GM23248 (cell line): ENCODE measurements at places on chromosomes 16 and 17. TPM values are rescaled to one million over a fixed set of nuclear protein-coding genes. Genes with fewer than 3 reads are reported as not detected.
A peak's percentile ranks its signal among the peaks of the same experiment; 100 is the strongest.

Gene HOXB4
- 0.54 and 1.2 TPM in 2 replicates for polyA plus RNA-seq

DNA sequence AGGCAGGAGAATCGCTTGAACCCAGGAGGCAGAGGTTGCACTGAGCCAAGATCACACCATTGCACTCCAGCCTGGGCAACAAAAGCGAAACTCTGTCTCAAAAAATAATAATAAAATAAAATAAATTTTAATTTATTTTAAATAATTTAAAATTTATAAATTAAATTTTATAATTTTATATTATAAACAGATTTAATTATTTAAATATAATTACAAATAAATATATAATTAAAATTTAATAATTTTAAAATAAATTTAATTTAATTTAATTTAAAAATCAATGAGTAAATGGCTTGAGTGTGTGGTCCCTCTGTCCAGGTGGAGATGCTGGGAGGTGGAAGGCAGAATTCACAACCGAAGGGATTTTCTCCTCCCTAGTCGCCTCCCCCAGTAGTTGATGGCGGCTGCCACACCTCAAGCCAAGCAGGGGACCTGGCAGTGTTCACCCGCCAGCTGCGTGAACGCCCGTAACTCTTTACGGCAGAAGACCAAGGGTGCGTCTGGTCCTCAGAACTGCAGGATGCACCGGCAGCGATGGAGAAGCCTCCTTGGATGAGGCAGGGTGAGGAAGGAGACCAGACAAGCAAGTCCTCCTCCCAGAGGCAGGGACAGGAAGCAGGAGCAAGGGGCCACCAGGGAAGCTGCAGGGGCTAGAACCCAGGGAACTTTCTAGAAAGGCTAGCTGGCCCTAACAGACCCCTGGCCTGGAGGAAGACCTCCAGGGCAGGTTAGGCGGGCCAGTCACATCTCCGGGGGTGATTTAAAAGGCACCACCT is 22.9 kb upstream of the KRT17 start:
- DNase-seq, result no peak

DNA sequence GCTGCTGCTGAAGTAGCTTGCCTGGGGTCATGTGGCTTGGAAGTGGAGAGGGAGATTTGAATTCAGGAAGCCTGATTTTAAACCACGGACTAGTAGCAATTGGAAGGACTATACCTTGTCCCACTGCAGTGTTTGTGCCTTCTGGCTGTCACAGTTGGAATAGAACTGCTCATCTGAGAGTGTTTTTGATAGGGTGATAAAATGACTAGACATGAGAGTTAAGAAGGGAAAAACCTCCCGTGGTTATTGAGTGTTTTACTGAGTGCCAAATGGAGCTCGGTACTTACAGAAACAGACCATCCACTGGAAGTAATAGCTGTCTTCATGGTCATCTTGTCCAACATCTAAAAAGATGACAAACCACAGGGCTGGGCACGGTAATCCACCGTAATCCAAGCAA is 70.4 kb downstream of the MSI2 start:
- no peak for DNase-seq

GRCh38 chr16:57871456-57871855 is 69.2 kb upstream of the KIFC3 start:
- peak; percentile 85 for DNase-seq

DNA sequence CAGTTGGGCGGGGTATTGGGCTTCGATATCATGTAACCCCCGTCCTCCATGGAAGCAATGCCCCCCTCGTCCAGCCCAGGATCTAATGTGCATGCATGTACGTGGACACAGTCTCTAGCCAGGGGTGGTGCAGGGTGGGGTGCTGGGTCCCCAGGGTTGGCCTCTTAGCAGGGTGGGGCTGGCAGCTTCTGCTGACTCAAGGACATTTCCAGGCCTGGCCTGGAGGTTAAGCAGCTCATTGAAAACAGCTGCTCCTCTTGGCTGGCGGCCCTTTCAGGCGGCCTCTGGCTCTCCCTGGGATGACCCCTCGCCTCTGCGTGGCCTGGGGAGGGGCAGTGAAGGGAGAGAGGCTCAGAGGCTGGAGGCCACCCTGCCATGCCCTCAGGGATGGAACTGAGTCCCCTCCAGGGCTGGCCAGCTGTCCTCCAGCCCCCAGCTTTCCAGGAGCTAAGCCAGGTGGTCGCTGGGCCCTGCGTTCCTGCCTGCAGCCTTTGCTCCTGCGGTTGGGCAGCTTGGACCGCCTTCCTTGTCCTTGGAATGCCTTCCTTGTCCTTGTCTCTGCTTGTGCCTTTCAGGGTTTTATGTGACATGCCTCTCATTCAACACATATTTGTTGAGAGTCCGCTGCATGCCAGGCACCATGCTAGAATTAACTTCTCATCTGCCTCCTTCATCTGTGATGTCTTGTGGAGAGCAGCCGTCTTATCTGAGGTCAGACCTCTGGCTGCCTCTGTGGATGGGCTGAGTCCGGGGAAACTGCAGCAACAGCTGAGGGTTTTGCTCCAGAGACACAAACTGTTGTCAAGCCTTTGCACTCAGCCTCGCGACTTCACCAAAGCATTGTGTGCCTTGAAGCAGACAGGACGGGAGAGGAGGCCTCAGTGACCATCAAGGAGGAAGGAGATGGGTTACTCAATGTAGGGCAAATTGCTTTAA is 26.6 kb downstream of the MRC2 start:
- peak; percentile 85 for DNase-seq

DNA sequence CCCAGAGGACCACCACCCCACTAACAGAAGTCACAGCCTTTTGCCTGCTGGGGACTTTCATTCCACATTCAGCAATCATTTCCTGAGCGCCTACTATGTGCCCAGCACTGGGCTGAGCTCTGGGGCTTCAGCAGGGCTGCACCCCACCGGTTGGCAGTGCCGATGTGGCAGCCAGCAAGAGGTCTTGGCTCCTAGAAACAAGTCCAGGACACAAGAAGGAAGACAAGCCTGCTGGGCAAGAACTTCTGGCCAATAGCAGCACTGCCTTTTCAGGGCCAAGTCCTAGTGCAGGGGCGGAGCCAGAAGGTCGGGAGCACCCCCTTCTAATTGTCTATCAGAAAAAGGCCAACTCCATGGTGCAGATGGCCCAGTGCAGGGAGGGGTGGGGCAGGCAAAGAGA is 13.0 kb upstream of the HOXB9 start:
- no peak for DNase-seq

DNA sequence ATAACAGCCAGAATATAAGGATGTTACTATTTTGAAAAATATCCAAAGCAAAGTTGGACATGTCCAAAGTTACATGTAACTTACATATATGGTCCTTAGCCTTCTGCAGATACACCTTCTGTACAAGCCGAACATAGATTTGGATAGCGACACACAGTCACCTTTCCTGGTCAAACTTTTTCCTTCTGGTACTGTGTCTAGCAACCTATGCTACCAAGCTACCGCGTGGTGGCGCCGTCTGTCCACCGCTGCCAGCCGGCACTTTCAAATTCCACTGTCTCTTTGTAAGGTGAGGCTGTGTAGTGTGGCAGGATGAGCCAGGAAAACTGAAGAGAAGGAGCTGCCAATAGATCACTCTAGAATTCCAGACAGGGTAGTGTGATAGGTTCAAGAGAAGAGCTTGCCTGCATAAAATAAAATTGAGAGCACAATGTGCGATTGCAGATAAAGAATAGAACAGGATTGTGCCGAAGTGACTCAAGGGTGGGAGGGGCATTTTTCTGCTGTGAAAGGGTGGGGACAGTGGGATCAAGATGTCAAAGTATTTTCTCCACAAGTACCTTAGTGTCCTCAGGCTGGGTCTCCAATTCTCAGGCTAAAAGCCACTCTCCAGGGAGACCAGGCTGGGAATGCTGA is 366.9 kb downstream of the SLC39A11 start:
- peak; percentile 76 for DNase-seq

Gene KSR1
- 0.98 and 1.3 TPM in 2 replicates for polyA plus RNA-seq

GRCh38 chr16:58024486-58025350 is 836 bp upstream of the MMP15 start:
- DNase-seq, result peak; percentile 21

DNA sequence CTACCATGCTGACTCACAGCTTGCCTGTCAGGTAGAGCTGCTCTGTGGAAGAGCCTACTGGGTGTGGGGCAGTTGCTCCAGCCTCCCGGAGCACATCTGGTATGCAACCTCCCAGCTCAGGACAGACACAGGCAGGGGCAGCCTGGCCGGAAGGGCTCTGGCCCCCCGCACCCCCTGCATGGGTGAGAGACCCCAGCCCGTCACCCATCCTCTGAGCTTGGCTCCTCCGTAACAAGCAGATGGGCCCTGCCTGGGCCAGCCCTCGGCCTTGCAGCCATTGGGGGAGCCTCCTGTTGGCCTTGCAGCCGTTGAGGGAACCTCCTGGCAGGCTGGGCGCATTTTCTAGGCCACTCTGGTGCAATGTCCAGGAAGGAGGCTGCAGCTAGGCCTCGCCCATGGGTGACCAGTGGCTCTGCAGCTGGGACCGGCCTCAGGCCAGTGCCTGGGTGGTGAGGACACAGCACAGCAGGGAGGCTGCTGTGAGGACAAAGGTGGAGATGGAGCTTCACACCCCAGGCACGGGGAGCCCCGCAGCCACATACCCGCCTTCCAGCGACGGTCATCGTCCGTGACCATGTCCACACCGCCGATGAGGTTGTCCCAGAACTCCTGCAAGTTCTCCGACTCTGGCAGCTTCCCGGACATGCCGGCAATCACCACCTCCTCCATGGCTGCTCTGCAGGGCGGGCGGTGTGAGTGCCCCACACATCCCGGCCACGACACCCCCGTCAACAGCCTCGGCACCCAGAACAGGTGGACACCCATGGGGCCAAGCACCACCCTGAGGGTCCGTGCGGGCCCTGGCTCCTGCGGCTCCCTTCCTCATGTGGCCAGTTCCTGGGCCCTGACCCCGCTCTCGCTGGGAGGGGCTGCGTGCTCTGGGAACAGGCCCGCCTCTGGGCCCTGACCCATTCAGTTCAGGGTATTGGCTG is 2.0 kb downstream of the FASN start:
- DNase-seq, result no peak

Gene MRPL58
- 41.5 TPM in 2 replicates for polyA plus RNA-seq

GRCh38 chr16:88455610-88456355 is 2.7 kb downstream of the ZFPM1 start:
- peak; percentile 36 for DNase-seq

- peak; percentile 58 for DNase-seq
Observed at GRCh38 chr16:17775061-17775460, 304.3 kb upstream of the XYLT1 start.

GRCh38 chr16:28204204-28204603 is 7.6 kb downstream of the XPO6 start:
- no peak for DNase-seq

- peak; percentile 74 for DNase-seq
Observed at GRCh38 chr16:19907161-19907992, 22.7 kb upstream of the GPRC5B start.

DNA sequence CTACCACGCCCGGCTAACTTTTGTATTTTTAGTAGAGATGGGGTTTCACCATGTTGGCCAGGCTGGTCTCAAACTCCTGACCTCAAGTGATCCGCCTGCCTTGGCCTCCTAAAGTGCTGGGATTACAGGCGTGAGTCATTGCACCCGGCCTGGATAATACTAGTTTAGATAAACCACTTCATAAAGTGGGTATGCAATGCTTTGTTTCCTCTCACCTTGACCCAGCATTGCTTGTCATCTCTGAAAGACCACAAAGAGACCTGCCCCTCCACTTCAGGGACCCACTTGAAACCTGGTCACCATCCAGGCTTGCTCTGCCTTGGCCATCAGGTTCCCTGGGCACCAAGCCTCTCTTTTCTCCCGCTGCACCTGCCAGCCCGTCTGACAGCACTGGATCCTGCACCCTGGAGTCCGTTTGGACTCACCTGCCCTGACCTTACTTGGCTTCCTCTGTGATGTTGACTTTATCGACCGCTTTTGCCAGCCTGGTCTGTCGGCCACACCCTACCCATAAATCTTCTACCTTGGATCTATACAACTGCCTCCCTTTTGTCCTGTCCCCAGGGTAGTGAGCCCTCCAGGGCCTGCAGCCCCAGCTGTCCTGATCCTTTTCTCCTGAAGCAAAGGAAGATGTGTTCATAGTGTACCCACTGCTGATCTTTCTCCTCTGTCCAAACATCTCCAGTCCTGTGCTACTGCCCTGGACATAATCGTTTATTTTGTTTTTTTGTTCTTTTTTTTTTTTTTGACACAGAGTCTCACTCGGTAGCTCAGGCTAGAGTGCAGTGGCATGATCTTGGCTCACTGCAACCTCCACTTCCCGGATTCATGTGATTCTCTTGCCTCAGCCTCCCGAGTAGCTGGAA is 12.7 kb upstream of the ZG16 start:
- DNase-seq, result no peak

- DNase-seq, result no peak
Observed at GRCh38 chr17:42513686-42514085, 22.4 kb upstream of the NAGLU start.

- peak; percentile 73 for DNase-seq
Observed at GRCh38 chr17:44307387-44308186, 814 bp upstream of the RUNDC3A start.

- no peak for DNase-seq
Observed at GRCh38 chr17:5241861-5242671, 7.4 kb upstream of the SCIMP start.

DNA sequence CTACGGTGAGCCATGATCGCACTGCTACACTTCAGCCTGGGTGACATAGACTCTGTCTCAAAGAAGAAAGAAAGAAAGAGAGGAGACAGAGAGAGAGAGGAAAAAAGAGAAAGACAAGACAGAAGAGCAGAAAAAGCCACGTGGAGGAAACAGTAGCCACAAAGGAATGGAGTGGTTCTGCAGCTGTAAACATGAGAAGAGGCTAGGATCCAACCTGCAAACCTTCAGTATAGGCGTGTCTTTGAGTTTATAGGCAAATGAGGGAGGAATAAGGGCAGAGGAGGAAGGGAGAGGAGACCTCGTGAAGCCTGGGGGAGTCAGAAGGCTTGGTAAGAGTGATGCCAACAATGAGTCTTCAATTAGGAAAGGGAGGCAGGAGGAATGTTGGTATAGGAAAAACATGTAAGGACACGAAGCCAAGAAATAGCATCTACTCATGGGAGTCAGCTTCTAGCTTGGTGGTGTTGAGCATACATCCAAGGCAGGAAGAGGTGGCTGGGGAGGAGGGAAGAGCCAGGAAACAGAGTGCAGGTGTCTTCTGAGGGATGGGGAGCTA is 3.9 kb downstream of the MED9 start:
- DNase-seq, result no peak

Gene PPM1E
- 0.03 TPM in 1 of 2 replicates, not detected in the other for polyA plus RNA-seq

Gene TNFRSF13B
- polyA plus RNA-seq, result not detected in 2 replicates

DNA sequence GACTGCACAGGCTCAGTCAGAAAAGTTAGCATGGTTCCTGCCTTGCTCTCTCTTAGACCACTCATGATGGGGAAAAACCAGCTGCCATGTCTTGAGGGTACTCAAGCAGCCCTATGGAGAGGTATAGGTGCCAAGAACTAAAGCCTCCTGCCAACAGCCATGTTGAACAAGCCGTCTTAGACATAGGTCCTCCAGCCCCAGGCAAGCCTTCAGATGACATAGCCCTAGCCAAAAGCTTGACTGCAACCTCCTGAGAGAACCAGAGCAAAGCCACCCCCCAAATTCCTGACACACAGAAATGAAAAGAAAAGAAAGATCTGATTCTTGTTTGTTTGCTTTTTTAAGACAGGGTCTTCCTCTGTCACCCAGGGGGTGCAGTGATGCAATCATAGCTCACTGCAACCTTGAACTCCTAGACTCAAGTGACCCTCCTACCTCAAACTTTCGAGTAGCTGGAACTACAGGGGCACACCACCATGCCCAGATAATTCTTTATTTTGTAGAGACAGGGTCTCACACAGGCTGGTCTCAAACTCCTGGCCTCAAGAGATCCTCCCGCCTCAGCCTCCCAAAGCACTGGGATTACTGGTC is 36.3 kb downstream of the CMTM3 start:
- DNase-seq, result no peak

Gene UMOD
- not detected in 2 replicates for polyA plus RNA-seq

Gene TMEM98
- 153 and 157 TPM in 2 replicates for polyA plus RNA-seq
